ENCODE measurements at places on chromosomes 7 and 10. TPM values are rescaled to one million over a fixed set of nuclear protein-coding genes. Genes with fewer than 3 reads are reported as not detected.

The ENKUR gene
- total RNA-seq: 0.85 TPM

The AKR1E2 gene
- 6.8 TPM for total RNA-seq

The RBP4 gene
- not detected for total RNA-seq

The SPDYE16 gene
- total RNA-seq: 0.91 TPM

The GTF2I gene
- 127 TPM for total RNA-seq

All from T-helper 17 cell (primary cell).